ENCODE measurements at places on chromosomes 6 and 20. TPM values are rescaled to one million over a fixed set of nuclear protein-coding genes. Genes with fewer than 3 reads are reported as not detected.

GRCh38 chr6:36373368-36374019 lies 14.0 kb downstream of the ETV7 start:
- no peak for DNase-seq

DNA sequence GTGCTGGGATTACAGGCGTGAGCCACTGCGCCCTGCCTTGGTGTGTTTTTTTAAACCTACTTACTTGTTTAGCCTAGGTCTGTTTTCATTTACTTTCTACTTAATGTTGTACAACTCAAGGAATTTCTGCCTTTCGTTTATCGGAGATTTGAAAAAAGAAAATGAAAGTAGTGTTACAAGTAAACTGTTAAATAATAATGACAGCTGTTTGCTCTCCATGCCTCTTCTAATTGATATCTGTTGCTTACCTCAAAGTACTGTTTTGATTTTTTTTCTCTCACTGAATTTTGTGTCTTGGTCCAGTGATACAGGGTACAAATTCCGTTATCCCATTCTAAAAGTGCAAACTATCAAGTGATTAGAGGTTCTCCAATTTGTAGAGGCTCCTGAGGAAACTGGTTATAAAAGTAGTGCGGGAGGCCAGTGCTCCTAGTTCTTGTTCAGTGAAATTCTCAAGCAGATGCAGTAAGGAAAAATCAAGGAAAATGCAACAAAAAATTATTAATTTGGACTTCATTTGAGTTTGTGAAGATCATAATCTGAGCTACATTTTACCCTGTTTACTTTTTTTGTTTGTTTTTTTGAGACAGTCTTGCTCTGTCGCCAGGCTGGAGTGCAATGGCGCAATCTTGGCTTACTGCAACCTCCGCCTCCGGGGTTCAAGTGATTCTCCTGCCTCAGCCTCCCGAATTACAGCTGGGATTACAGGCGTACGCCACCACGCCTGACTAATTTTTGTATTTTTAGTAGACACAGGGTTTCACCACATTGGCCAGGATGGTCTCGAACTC lies 2.2 kb downstream of the UBR2 start:
- no peak for DNase-seq

DNA sequence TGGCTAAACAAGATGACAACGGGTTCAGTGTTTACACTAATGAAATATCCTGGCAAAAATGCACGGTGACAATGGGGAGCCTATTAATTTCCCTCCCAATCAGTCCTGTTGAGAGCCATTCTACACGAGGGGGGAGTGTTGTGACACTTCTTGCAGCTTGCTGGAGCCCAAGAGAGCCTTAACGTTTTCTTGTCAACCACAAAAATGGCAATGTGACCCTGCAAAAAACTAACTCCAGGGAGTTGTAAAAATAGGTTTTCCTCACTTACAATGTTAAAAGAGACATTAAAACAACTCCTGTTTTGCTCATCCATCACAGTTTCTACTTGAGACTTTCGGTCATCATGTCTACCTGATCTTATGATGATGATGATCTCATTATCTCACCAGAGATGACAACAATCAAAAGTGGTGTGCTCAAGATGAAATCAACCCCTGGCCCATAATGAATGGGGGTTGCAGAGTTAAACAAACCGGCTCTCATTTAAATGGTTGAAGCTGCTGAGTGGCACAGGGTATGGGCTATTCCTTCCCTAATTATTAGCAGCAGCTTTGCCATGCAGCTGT lies 57.9 kb downstream of the GJA10 start:
- no peak for DNase-seq

GRCh38 chr20:40336533-40336932 lies 352.5 kb downstream of the MAFB start:
- DNase-seq, result no peak

Gene TULP1
- total RNA-seq, result not detected

DNA sequence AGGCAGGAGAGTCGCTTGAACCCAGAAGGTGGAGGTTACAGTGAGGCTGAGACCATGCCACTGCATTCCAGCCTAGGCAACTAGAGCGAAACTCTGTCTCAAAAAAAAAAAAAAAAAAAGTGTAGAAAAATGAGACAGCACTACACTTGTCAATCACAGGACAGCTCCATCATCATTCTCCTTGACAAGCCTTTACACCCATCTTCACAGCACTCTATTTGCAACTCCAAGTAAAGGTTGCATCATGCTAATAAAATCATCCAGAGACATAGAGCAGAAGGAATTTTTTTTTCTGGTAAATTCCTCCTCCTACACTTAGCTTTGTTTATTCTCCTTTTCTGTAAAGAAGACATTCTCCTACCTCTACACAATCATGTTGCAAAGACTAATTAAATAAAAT lies 791.0 kb upstream of the HS3ST5 start:
- DNase-seq, result no peak

GRCh38 chr20:24160563-24161281 lies 172.1 kb upstream of the GGTLC1 start:
- peak; percentile 21 for DNase-seq

Gene MED20
- 23.7 TPM for total RNA-seq

Gene PRDM13
- total RNA-seq, result not detected

Gene HTR1B
- total RNA-seq, result 2.2 TPM

Gene SCUBE3
- total RNA-seq, result not detected

DNA sequence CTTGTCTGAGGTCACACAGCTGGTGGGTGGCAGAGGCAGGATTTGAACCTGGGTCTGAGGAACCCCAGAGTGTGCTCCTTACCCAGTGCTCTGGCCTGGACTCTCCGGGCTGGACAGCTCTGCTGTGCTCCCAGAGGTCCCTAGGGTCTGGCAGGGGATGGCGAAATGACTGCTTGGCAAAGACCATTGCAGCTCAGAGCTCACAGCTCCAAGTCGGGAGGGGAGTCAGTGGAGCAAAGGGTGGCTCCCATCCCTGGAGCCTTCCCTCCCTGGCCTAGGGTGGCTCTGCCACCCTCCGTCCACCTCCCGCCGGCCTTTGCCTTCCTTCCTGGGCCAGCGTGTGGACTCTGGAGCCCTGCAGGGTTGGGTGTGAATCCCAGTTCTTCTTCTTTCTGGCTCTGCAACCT lies 17.5 kb downstream of the CEBPB start:
- DNase-seq, result no peak

- no peak for DNase-seq
Observed at GRCh38 chr20:62793757-62794006, 2.6 kb upstream of the MRGBP start.

DNA sequence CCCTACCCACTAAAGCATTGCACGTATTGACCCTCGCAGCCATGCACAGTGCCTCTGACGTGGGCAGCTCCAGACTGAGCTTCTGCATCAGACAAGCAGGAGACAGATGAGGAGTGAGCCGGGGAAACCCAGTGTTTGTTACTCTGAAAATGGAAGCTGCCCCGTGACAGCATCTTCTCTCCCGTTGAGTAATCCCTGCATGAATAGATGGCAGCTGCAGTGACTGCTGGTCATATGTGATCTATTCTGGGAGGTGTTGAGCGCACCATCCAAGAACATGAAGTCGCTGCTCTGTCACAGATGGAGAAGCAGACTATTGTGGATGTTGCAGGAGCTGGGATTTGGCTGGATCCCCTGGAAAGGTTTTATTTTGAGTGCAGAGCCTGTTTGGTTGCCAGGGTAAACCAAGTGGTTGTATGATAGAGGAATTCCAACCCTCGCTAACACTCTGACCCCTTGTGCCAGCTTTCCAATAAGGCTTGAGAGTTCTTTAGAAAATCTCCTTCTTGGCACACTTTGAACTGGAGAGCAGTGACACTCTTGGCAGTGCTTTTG lies 242.2 kb downstream of the NRN1 start:
- no peak for DNase-seq

- DNase-seq, result no peak
Observed at GRCh38 chr6:169038691-169039090, 215.0 kb downstream of the THBS2 start.

Gene CFAP206
- under 0.01 TPM for total RNA-seq

GRCh38 chr6:25907475-25908014 lies 22.9 kb downstream of the SLC17A2 start:
- DNase-seq, result no peak

DNA sequence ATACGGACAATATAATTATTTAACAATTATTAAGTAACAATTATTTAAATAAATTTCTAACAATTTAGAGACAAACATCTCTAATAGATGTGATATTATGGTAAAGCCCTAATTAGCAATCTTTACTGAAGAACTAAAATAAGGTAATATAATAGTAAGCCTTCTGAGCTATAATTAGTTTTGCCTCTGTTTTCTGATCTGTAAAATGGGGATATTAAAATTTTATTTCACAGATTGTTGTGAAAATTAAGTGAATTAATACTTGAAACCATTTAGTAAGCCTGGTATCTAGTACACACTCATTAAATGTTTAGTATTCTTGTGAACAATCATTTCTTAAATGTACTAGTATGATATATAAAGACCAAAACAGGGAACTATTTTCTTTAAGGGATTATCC lies 70.3 kb downstream of the CDK19 start:
- DNase-seq, result no peak

DNA sequence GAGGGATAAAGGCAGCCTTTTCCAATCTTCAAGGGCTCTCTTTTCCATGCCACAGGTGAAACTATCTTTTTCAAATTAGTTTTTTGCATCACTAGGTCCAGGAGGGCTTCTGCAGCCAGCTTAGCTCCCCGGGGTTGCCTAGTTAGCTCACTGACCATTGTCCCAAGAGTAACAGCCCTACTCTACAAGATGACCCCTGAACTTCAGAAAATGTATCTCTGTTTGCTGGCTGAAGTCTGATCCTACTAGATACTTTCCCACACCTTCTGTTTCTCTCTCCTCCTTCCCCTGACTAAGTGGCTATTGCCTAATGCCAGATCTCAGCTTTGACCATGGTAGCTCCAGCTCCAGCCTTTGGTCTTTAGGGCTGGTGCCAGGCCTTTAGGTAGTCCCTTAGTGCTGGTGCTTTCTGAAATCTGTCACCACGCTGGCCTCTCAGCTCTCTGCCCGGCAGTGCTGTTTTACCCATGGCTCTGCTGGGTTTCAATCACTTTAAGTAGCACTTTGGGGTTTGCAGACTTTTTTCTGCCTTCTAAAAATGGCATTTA lies 255.1 kb downstream of the RNGTT start:
- no peak for DNase-seq

- no peak for DNase-seq
Observed at GRCh38 chr6:112743323-112743722, 396.2 kb downstream of the RFPL4B start.

DNA sequence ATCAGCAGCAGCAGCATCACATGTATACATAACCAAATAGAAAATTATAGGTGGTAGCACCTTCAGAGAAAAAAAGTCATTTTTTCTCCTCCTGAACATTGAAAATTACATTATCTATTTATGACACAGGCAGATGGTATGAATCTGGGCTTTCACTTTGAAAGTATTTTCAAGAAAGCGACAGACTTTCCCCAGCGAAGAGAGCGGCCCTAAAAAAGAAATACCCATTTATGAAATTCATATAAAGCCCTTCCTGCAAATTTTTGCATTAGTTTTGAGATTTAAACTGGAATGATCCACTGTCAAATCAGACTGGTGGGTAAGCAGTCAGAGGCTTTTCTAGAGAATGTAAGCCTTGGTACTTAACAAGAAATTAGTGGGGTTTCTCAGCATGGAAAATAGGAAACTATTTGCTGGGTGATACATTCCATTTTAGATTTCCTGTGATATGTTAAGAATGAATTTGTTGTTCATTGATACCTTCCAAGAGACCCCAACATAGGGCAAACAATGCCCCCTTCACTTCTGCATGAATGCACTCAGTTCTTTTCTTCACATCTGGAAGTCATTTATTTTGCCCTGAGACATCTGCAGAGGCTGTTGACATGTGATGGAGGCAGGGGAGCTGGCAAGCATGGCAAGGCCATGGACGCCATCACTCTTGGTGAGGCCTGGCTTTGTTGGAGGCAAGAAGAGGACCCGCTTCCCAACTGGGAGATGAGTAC lies 147.0 kb downstream of the LINC00237 start:
- DNase-seq, result no peak

- no peak for DNase-seq
Observed at GRCh38 chr6:127328043-127328609, 15.3 kb downstream of the ECHDC1 start.

- no peak for DNase-seq
Observed at GRCh38 chr20:59903621-59904020, 29.8 kb downstream of the SYCP2 start.

GRCh38 chr6:142953373-142954273 lies 8.6 kb upstream of the HIVEP2 start:
- no peak for DNase-seq

DNA sequence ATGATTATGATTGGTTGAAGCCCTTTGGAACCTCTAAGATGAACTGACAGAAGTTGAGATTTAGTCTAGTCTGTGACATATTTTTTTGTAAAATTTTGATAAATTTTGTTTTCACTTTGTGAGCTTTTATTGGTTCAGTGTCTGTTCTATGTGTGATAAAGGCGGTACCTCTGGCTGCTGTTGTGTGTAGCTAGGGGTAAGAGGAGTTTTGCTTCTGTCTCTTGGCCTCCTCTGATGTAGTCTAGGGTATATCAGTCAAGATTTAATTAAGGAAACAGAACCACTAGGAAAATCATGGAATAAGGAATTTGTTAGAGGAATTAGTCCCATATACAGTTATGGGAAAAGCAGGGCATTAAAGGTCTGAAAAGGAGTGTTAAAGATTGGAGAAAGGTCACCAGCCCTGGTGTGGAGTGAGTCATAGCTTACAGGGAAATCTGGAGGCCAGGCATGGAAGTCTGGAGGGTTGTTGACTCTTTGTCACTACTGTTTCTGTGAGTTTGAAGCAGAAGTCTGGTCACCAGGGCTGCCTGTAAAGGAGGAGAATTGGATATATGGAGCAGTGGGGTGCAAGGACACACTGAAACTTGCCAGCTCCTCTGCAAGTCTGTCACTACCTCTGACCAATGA lies 28.5 kb downstream of the CDC5L start:
- no peak for DNase-seq

GRCh38 chr6:157668009-157668401 lies 155.0 kb upstream of the SNX9 start:
- no peak for DNase-seq

- no peak for DNase-seq
Observed at GRCh38 chr20:34062570-34063482, 49.2 kb downstream of the EIF2S2 start.

All from hematopoietic multipotent progenitor cell (in vitro differentiated cells).